ENCODE measurements at places on chromosomes 7 and 10. TPM values are rescaled to one million over a fixed set of nuclear protein-coding genes. Genes with fewer than 3 reads are reported as not detected.

- H3K27ac ChIP-seq, result no peak overlapping the region
- H3K36me3 ChIP-seq, result no peaks in the 10 kb centered on the region
- H3K27me3 ChIP-seq, result no peaks in the 10 kb centered on the region
Measured at GRCh38 chr7:55516409-55516808, 55.9 kb downstream of the VOPP1 start.

- peaks cover 4% of the 10 kb centered on the region for H3K4me1 ChIP-seq
- H3K27ac ChIP-seq, result no peak overlapping the region
- no peaks in the 10 kb centered on the region for H3K36me3 ChIP-seq
- no peaks in the 10 kb centered on the region for H3K27me3 ChIP-seq
Measured at GRCh38 chr10:4984971-4985594, 18.6 kb downstream of the AKR1C2 start.

GRCh38 chr10:110919349-110919931, at the start of gene SHOC2:
Gene SHOC2, plus strand, starts transcription at chr10:110919604. Its CDS starts 44,755 bp downstream, at chr10:110964359.
- peak; percentile 88 for DNase-seq
- H3K4me1 ChIP-seq, result peaks cover 62% of the 10 kb centered on the region
- no peaks in the 10 kb centered on the region for H3K36me3 ChIP-seq
- no peaks in the 10 kb centered on the region for H3K27me3 ChIP-seq
- peak within 1 kb of the TSS; percentile 99 for H3K27ac ChIP-seq

- H3K27ac ChIP-seq, result no peak overlapping the region
- no peak overlapping the region for H3K4me3 ChIP-seq
- no peaks in the 10 kb centered on the region for H3K27me3 ChIP-seq
- no peaks in the 10 kb centered on the region for H3K36me3 ChIP-seq
- H3K4me1 ChIP-seq, result no peaks in the 10 kb centered on the region
- DNase-seq, result no peak
Measured at GRCh38 chr10:22226599-22226998, 8.8 kb upstream of the EBLN1 start.

DNA sequence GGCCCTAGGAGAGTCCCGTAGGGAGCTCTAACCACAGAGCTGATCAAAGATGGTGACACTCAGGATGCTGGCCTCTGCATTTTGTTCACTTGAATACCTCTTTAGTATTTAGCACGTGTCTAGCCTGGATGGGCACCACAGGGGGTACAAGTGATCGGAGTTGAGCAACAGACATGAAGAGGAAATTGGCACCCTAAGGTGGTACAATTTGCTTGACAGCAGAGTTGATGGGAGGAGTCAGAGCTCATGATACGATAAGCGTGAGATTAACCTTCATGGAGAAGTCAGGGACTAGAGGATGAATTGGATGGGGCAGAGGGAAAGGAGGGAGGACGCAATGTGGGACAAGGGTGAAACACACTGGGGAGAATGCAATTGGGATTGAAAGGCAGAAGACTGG, 9.9 kb upstream of the ZNF212 start:
- H3K4me3 ChIP-seq, result no peak overlapping the region
- H3K27ac ChIP-seq, result no peak overlapping the region
- no peaks in the 10 kb centered on the region for H3K27me3 ChIP-seq
- no peaks in the 10 kb centered on the region for H3K36me3 ChIP-seq

DNA sequence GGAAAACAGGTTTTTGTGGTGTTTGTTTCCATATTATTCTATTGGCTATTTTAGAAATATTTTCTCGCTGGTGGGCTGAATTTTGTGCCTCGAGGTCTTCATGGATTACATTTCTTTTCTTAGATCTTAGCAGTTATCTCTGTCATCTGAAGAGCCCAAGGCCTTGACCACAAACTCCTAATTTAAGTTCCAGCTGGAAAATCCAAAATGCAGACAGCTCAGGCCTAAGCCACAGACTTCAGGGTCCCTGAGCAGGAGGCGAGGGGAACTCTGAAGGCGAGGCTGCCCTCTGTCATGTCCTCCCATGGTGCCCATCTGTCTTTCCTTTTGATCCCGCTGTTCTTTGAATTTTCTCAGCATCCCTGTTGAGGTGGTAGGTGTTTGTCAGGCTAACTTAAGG, 14.3 kb downstream of the DENND10 start:
- H3K27me3 ChIP-seq, result no peaks in the 10 kb centered on the region
- peaks cover 52% of the 10 kb centered on the region for H3K36me3 ChIP-seq
- H3K4me1 ChIP-seq, result peaks cover 26% of the 10 kb centered on the region
- no peak overlapping the region for H3K4me3 ChIP-seq
- no peak overlapping the region for H3K27ac ChIP-seq

- DNase-seq, result peak; percentile 89
- peak overlapping the region; percentile 74 for H3K27ac ChIP-seq
- H3K4me3 ChIP-seq, result peak overlapping the region; percentile 95
- no peaks in the 10 kb centered on the region for H3K36me3 ChIP-seq
- no peaks in the 10 kb centered on the region for H3K27me3 ChIP-seq
- H3K4me1 ChIP-seq, result peaks cover 41% of the 10 kb centered on the region
Measured at GRCh38 chr7:24979470-24979862, 512 bp downstream of the OSBPL3 start.

- no peak for DNase-seq
- 0 out of 2 replicates have a peak, but pooled peaks cover 4% of the 10 kb centered on the region for H3K27me3 ChIP-seq
- no peak overlapping the region for H3K27ac ChIP-seq
- no peak overlapping the region for H3K4me3 ChIP-seq
- no peaks in the 10 kb centered on the region for H3K36me3 ChIP-seq
Measured at GRCh38 chr10:124341768-124342135, 77.0 kb downstream of the OAT start.

GRCh38 chr7:68185631-68186456, 1189.2 kb downstream of the TYW1 start:
- H3K27ac ChIP-seq, result no peak overlapping the region
- H3K36me3 ChIP-seq, result no peaks in the 10 kb centered on the region
- no peak overlapping the region for H3K4me3 ChIP-seq
- DNase-seq, result no peak
- no peaks in the 10 kb centered on the region for H3K4me1 ChIP-seq
- H3K27me3 ChIP-seq, result no peaks in the 10 kb centered on the region

DNA sequence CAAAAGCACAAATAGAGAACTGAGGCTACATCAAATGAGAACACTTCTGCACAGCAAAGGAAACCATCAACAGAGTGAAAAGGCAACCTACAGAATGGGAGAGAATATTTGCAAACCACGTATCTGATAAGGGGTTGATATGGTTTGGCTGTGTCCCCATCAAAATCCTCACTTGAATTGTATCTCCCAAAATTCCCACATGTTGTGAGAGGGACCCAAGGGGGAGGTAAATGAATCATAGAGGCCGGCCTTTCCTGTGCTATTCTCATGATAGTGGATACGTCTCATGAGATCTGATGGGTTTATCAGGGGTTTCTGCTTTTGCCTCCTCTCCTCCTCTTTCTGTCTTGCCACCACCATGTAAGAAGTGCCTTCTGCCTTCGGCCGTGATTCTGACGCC, 120.6 kb upstream of the FRMD4A start:
- H3K27ac ChIP-seq, result no peak overlapping the region
- no peak for DNase-seq
- no peaks in the 10 kb centered on the region for H3K36me3 ChIP-seq
- no peak overlapping the region for H3K4me3 ChIP-seq
- no peaks in the 10 kb centered on the region for H3K4me1 ChIP-seq
- peaks cover 26% of the 10 kb centered on the region for H3K27me3 ChIP-seq

GRCh38 chr10:84230359-84230758, 5.0 kb upstream of the LRIT2 start:
- no peaks in the 10 kb centered on the region for H3K36me3 ChIP-seq
- H3K4me3 ChIP-seq, result no peak overlapping the region
- DNase-seq, result no peak
- no peaks in the 10 kb centered on the region for H3K4me1 ChIP-seq

DNA sequence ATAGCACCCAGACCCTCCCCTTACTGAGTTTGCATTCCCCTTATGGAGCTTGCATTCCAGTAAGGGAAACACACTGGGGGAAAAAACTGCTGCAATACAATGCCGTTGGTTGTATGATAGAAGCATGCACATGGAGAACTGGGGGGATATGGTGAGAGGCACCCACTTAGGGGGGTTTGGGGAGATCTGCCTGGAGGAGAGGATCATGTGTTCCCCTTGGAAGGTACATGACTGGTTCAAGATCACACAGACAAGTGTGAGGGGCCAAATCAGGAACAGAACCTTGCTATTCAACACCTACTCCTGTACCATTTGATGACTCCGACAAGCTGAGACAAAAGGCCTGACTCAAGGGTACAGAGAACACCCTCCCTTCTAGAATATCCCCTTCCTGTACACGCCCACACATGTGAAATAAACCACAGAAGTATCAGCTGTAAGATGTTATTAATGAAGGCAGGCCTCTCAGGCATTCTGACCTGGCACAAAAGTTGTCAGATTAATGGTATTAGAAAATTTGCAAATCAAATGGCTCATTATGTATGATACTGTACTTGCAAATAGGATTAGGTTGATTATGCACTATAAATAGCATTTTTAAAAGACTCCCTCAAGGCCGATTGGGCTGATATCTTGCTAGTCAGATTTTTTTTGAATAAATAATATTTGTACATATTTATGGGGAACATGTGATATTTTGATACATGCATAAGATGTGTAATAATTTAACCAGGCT, 122.2 kb downstream of the NPY start:
- DNase-seq, result no peak
- no peak overlapping the region for H3K4me3 ChIP-seq
- H3K27ac ChIP-seq, result no peak overlapping the region
- no peaks in the 10 kb centered on the region for H3K36me3 ChIP-seq
- H3K4me1 ChIP-seq, result no peaks in the 10 kb centered on the region
- peaks cover 23% of the 10 kb centered on the region for H3K27me3 ChIP-seq

DNA sequence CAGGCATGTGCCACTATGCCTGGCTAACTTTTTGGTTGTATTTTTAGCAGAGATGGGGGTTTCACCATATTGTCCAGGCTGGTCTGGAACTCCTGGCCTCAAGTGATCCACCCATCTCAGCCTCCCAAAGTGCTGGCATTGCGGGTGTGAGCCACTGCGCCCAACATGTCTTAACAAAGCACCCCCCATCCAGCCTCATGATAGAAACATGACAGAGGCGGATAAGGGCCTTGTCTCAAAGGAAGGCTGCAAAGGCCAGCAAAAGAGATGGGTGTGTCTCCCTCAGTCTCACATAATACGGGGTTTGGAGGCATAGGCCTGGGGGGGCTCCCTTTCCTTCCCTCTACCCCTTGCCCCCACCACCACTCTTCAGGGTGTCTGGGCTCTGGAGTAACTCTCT, 93.2 kb downstream of the SH3PXD2A start:
- no peak overlapping the region for H3K27ac ChIP-seq
- DNase-seq, result no peak
- no peaks in the 10 kb centered on the region for H3K27me3 ChIP-seq

DNA sequence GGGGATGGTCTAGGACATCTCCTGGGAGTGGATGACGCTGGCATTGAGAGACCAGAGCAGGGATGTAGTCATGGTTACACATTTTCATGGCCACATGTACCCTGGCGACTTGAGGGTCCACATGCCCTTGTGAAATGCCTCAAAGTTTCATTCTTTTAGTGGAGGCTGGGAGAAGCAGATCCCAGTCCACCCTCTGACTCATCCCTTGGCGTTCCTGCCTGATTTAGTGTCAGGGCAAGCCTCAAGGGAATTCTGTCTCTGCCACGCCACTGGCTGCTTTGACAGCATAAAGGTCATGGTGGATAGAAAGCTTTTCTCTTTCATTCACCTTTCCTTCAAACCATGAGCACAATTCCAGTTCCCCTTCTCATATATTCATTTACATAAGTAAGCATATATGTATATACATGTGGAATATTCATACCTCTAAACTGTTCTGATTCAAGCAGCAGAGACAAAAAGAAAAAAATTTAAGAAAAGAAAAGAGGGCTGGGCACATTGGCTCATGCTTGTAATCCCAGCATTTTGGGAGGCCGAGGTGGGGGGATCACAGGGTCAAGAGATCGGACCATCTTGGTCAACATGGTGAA, 21.8 kb upstream of the KIF5B start:
- DNase-seq, result peak; percentile 95
- no peaks in the 10 kb centered on the region for H3K36me3 ChIP-seq
- peak overlapping the region; percentile 38 for H3K27ac ChIP-seq

DNA sequence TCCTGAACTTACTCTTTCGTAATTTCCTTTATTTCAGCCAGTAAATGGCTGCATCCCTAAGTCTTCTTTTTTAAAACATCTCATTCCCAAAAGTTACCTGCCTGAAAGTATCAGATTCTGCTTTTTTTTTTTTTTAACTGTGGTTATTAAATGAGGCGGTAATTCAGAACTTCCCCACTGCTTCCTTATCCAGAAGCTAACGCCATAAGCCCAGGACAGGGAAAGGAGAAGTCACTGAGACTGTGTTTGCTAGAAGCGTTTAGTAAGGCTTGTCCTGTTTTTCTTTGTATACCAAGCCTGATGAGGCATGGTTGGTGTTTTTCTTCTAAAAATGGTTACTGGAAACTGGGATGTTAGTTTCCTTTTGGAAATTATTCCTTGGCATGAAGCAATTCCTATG, 197.8 kb downstream of the CELF2 start:
- H3K36me3 ChIP-seq, result no peaks in the 10 kb centered on the region
- no peak for DNase-seq
- H3K4me1 ChIP-seq, result no peaks in the 10 kb centered on the region
- H3K27me3 ChIP-seq, result no peaks in the 10 kb centered on the region
- H3K27ac ChIP-seq, result no peak overlapping the region
- no peak overlapping the region for H3K4me3 ChIP-seq

DNA sequence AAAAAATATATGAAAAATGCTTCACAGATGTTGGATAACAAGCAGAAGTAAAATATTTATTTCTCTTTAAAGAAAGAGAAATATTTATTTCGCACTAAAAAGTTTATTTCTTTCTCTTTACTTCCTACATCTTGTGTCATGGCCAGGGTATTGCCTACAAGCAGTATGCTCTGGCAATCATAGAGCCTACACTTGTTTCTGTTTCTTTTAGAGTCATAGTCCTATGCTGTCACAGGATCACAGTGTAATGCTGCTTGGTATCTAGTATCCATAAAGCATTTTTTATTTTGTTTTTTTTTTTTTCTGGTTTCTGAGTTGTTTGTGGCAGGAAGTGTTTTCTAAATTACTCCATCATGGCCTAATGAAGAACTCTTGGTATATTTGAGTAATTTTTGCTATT, 116.0 kb downstream of the ATRNL1 start:
- no peak overlapping the region for H3K4me3 ChIP-seq
- no peak overlapping the region for H3K27ac ChIP-seq
- no peaks in the 10 kb centered on the region for H3K27me3 ChIP-seq
- no peak for DNase-seq
- no peaks in the 10 kb centered on the region for H3K36me3 ChIP-seq
- no peaks in the 10 kb centered on the region for H3K4me1 ChIP-seq

GRCh38 chr10:119608316-119609155, 11.8 kb upstream of the TIAL1 start:
- DNase-seq, result peak; percentile 65
- H3K27me3 ChIP-seq, result no peaks in the 10 kb centered on the region
- no peaks in the 10 kb centered on the region for H3K4me1 ChIP-seq
- H3K27ac ChIP-seq, result no peak overlapping the region
- H3K4me3 ChIP-seq, result no peak overlapping the region

GRCh38 chr7:114173170-114173890, 241.3 kb upstream of the FOXP2 start:
- H3K36me3 ChIP-seq, result no peaks in the 10 kb centered on the region
- no peaks in the 10 kb centered on the region for H3K4me1 ChIP-seq
- no peak for DNase-seq
- H3K4me3 ChIP-seq, result no peak overlapping the region
- no peaks in the 10 kb centered on the region for H3K27me3 ChIP-seq

The HOXA1 gene
- total RNA-seq, result 0.97 TPM

The KCND2 gene
- 2.7 TPM for total RNA-seq

The SPDYE16 gene
- not detected for total RNA-seq

The PON3 gene
- not detected for total RNA-seq

The PVRIG gene
- total RNA-seq, result not detected

The TEX47 gene
- total RNA-seq, result not detected

The C10orf53 gene
- total RNA-seq, result not detected

The CC2D2B gene
- not detected for total RNA-seq

The RTKN2 gene
- under 0.01 TPM for total RNA-seq

The ODAD2 gene
- 1.5 TPM for total RNA-seq

Measured in GM23248 (cell line).